ENCODE measurements at places on chromosomes 2 and 18. TPM values are rescaled to one million over a fixed set of nuclear protein-coding genes. Genes with fewer than 3 reads are reported as not detected.

The CXCR1 gene
- 1.4 TPM for total RNA-seq

The LOXHD1 gene
- 2.2 TPM for total RNA-seq

The RGPD8 gene
- total RNA-seq: 20.2 TPM

The EN1 gene
- total RNA-seq: 0.29 TPM

The HMSD gene
- total RNA-seq: 0.18 TPM

The TOGARAM2 gene
- 0.53 TPM for total RNA-seq

The C18orf54 gene
- 7.2 TPM for total RNA-seq

The SERPINB4 gene
- total RNA-seq: not detected

The SDC1 gene
- 38.7 TPM for total RNA-seq

The TRIM43 gene
- total RNA-seq: 0.18 TPM

The SOX11 gene
- 14.9 TPM for total RNA-seq

The DNAH7 gene
- total RNA-seq: 10.6 TPM

The MC5R gene
- 0.47 TPM for total RNA-seq

The DNPEP gene
- total RNA-seq: 64.8 TPM

The FAM228A gene
- 1.7 TPM for total RNA-seq

The MLPH gene
- 4.6 TPM for total RNA-seq

The SLC20A1 gene
- 52.1 TPM for total RNA-seq

The VIT gene
- total RNA-seq: 0.88 TPM

The CROCC2 gene
- 0.18 TPM for total RNA-seq

The ARHGEF33 gene
- total RNA-seq: 4.1 TPM

The BBS5 gene
- total RNA-seq: 14.2 TPM

The C2orf66 gene
- total RNA-seq: not detected

The DOK1 gene
- 10.5 TPM for total RNA-seq

The TIA1 gene
- 358 TPM for total RNA-seq

The GKN2 gene
- total RNA-seq: 0.53 TPM

The INSIG2 gene
- 14.5 TPM for total RNA-seq
